ENCODE measurements at places on chromosomes 6 and 20.

- DNase-seq: no peak
Observed at GRCh38 chr20:19903168-19903811, 113.9 kb upstream of the NAA20 start.

- no peak for DNase-seq
Observed at GRCh38 chr20:35301426-35301825, 9.2 kb upstream of the FAM83C start.

DNA sequence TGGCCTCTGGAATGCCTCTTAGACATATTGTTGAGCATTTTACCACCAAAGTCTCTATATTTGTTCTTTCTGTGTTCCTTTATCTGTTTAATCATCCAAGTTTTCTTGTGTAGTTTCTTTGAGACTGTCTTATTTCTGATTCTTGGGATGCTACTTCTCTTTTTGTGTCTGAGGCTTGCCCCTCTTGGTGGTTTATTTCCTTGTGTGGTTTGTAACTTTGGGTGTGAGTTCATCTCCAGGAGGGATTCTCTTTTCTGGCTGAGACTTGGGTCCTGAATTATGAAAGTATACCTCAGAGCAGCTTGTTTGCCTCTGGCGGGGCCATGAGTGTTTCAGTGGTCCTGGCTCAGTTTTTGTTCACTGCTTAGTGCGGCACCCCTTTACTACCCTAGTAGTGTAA lies 33.9 kb downstream of the PPARD start:
- DNase-seq: no peak

DNA sequence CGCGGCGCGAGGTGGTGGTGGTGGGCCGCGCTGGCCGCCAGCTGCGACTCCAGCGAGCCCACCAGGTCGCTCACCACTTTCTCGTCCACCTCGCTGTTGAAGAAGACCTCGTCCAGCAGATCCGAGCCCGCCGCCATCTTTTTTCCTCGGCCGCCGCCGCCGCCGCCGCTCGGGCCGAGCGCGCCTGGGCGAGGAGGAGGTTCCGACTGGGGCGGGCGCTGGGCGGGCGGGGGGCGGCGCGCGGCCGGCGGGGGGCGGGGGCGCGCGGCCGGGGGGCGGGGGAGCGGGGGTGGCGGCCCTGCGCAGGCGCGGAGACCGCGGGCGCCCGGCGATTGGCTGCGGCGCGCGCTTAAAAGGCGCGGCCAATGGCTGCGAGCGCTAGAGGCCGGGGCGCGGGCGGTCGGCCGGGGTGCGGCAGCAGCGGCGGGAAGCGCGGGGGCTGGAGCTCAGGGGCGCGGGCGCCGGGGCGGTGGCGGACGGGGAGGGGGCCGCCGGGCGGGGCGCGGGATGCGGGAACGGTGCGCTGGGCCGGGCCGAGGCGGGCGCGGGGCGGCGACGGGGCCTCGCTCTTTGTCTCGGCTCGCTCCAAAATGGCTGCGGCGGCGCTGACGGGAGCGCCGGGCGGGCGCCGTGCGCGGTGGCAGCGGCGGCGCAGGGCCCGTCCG lies at the start of gene TAF4:
Gene TAF4 (minus strand): TSS at position 208 of the 665 bp plus-strand sequence. CDS start 71 bp downstream, at position 137.
- no peak for DNase-seq

GRCh38 chr6:52522151-52522626 lies 54.7 kb downstream of the TRAM2 start:
- no peak for DNase-seq

DNA sequence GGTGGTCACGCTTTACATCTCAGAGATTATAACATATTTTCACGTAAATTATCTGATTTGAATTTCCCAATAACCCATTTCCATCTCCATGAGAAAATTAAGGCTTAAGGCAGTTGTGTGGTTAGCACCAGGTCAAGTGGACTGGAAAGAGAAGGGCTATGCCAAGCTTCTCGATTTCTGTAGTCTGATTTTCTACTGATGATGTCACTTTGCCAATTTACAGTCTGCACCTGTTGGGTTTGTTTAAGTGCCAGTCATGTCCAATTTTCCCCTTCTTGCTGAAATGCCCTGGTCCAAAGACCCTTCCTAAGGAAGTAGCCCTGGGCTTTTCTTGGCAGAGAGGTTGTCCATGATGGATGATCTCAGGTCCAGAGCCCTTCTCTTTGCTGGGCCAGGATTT lies 562.3 kb upstream of the BTBD3 start:
- DNase-seq: no peak

GRCh38 chr6:18457065-18457737 lies 70.1 kb downstream of the RNF144B start:
- no peak for DNase-seq

- no peak for DNase-seq
Observed at GRCh38 chr20:45345104-45345936, 2.9 kb downstream of the SDC4 start.

DNA sequence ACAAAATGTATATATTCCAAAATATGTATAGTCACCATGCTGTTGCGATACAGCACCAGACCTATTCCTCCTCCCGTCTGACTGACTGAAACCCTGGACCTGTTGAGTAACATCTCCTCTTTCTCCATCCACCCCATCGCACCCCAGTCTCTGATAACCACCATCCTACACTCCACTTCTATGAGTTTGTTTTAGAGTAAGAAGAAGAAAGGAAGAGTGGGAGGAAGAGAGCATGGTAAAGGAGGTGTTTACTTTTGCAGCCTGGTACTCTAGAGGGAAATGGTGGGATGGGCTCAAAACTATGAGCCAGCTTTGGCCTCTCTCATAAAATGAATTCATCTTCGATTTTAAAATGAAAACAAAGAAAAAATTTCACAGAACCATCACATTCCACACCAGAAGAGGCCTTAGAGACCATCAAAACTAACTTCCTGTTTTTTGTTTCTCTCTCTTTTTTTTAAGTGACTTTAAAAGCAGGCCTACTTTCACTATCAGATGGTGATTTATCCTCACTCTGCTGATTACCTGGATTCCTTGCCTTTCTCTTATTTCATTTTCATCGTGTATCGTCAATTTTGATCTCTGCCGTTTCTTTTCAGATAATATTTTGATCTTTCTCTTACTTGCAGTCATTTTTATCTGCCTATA lies 16.8 kb upstream of the FUCA2 start:
- no peak for DNase-seq

DNA sequence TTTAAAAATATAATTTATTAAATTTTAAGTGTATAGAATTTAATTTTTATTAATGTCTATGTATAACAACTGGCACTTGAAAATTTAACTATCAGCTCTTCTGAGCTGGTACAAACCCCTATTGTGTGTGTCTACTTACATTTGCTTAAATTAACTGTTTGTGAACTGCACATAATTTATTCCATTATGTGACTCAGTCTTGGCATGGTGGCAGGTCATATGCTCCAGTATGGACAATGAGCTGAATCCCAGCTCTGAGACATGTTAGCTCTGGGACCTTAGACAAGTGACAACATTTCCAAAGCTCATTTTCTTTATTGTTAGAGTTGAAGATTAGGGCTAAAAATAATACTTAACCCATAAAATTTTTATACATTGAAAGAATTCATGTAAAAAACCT lies 526.1 kb upstream of the MARCKS start:
- no peak for DNase-seq

- no peak for DNase-seq
Observed at GRCh38 chr20:37958856-37959520, 56.1 kb downstream of the VSTM2L start.

DNA sequence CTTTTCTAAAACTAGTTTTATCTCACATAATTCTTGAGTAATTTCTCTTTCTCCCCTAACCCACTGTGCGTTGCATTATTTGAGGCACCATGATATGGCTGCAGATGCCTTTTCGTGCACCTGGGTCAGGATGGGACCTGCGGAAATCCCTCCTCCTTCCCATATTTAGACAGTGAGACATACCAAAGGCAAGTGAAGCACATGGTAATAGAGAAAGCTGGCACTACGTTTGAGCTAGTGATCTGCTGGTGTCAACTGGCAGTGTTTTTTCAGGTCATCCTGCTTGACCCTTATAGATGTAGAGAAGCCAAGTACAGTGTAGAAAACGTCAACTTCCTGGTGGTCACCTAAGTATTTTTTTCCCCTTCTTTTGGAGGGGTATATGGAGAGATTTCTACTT lies 71.7 kb downstream of the FOXO3 start:
- DNase-seq: no peak

DNA sequence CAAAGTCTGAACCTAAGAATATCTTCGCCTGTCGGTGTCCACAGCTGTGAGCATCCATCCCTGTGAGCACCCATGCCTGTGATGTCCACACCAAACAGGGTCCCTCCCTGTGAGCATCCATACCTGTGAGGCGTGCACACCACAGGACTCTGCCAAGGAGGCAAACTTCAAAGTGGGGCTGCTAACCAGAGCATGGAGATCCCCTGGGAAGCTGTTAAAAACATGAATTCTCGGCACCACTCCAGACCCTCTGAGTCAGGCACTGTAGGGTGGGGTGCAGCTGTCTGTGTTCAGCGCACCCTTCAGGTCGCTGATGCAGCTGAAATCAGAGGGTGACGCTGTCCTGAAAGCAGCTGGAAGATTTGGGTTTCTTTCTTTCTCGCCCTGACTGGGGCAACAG lies 85.4 kb upstream of the NXT1 start:
- DNase-seq: no peak

Data from NCI-H2081 treated with DMSO at 0.1 percent for 48 hours (cell line).